H54 (cell line): ENCODE measurements at places on chromosomes 11 and 22.

- no peak for DNase-seq
Measured at GRCh38 chr11:109148669-109149068, 273.3 kb upstream of the C11orf87 start.

DNA sequence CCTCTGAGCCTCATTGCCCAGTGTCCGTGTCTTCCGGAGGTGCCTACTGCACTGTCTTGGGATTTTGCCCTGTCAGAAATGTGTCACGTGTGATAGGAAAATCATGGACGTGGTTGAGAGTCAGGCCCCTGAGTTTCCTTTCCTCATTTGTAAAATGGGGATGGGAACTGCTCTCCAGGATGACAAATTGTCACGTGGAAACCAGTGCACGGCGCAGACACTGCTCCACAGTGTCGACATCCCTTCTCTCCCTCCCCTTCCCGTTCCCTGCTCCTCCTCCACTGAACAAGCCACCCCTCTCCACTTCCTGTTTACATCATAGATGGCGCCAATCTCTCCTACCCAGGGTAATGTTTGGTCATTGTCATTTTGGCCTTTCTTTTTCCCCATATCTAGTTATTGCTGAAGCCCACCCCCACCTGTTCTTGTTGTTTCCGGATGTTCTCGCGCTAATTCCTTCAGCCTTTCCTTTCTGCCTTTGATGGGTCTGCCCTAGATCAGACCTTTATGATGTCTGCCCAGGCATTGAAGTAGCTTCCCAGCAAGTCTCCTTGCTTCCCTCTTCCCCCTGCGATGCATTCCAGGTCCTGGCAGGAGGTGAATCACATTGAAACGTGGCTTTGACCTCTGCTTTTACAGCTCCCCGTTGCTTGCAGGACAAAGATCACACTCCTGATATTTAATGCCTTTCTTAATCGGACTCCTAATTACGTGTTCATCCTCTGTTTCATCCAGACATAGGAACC lies 91.8 kb downstream of the TBC1D22A start:
- no peak for DNase-seq

DNA sequence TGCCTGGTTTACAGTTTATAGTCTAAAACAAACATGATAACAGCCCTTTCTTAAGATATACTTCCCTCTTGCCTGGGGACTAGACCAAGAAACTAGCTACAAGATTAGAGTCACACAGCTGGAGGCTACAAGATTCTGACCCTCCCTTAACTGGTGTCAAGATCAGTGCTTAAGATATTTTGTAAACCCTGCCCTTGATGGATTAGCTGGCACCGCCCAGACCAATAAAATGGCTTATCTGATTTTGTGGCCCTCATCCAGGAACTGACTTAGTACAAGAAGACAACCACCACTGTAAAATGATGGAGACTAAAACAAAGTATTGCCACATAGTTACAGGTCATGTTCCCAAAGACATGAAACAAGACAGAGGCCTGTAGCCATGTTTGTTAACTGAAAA lies 53.4 kb downstream of the FAM181B start:
- no peak for DNase-seq

DNA sequence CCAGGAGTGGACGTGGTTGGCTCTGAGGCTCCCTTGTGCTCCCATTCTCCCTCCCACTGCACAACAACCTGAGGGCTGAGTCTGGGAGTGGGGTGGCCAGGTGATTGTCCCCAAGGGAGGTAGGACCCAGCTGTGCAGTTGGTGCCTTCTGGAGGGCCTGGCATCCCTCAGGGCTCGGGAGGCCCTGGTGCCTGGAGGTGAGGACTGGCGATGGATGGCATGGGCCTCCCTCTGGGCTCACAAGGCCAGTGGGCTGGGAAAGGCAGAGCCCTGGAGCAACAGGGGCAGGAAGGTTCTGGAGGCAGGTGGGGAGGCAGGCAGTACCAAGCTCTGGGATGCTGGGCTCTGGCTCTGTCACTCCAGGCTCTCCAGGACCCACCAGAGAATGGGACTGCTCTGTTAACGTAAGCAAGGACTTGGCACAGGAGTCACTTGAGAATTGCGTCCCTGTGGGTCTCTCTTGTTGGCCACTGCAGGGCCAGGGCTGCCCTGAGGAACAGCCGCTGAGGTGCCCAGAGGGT lies 114.2 kb downstream of the KCNQ1OT1 start:
- no peak for DNase-seq

DNA sequence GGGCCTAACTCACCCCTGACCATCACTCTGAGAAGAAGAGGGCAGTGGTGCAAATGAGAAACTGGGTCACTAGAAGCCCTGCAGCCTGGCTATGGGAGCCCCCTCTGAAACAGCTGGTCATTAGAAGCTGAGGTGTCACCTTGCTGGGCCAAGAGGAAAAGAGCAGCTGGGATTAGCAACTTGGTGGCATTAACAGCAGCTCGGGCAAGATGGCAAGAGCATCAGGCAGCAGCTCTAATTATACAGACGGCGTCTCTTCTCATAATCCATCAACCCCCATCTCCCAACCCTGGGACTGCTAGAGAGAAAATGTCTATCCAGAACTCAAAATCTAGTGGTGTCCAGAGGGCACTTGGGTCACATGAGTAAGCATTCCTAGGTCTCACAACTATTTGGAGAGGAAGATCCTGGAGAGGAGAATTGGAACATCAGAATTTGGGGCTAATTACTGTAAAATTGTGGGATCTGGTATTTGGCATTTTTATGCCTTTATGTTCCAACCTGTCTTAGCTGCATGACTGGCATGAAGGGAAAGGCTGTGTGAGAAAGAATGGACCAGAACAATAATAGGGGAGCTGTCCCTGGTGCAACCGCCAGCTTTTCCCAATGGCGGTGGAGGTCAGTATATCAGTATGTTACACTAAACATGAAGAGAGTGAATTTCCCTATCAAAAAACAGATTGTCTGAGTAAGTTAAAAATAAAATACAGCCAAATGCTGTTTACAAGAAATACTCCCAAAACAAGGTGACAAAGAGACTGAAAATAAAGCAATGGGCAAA lies 7.6 kb upstream of the LMO1 start:
- DNase-seq = no peak

DNA sequence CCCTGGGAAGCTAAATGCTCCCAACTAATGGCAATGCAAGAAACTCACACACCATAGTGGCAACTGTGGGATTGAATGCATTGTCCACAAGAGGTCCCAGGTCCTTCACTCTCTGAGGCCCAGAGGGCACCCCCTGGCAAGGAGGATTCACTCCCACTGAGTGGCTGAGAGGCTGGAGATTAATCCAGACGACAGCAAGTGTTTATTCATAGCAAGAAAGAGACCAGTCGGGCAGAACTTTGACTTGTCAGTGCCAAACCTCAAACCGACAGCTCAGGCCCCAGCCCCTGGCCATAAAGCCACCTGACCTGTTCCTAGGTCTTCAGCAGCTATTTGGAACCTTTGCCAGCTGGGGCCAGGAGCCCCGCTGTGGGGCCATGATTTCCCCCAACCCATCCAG lies 54.5 kb upstream of the MPEG1 start:
- no peak for DNase-seq

GRCh38 chr11:116109228-116109627 lies 605.0 kb upstream of the CADM1 start:
- peak; percentile 59 for DNase-seq

- no peak for DNase-seq
Measured at GRCh38 chr11:112759418-112759817, 201.8 kb upstream of the NCAM1 start.

- DNase-seq = no peak
Measured at GRCh38 chr22:21697021-21697771, 31.4 kb downstream of the PPIL2 start.

DNA sequence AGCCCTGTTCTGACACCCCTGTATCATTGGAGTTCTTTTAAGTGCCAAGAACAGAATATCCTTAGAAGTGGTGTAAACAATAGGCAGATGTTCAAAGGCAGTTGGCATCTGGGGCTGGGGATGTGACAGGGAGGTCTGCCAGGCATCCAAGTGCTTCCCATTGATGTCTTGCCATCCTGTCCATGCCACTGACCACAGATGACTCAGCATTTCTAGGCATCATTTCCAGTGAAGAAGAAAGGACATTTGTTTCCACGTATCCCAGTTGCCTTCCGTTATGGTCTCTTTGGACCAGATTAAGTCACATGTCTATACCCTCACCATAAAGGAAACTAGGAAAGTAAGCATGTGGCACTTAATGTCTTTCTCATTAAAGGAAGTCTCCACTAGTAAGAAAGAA lies 76.7 kb upstream of the BARX2 start:
- no peak for DNase-seq

- DNase-seq = no peak
Measured at GRCh38 chr11:119803726-119804294, 74.8 kb upstream of the NECTIN1 start.

DNA sequence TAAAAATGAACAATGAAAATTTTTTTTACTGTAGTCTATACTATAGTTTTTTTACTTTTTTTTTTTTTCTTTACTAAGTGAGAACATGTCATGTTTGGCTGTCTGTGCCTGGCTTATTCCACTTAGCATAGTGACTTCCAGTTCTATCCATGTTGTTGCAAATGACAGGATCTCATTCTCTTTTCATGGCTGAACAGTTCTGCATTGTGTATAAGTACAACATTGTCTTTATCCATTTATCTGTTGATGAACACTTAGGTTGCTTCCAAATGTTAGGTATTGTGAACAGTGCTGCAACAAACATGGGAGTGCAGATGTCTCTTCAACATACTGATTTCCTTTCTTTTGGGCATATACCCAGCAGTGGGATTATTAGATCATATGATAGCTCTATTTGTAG lies 88.1 kb upstream of the CCDC90B start:
- DNase-seq = no peak

GRCh38 chr11:121070951-121071845 lies 29.8 kb upstream of the TECTA start:
- DNase-seq = no peak

GRCh38 chr11:128720522-128720985 lies 26.7 kb downstream of the FLI1 start:
- DNase-seq = no peak

- DNase-seq = no peak
Measured at GRCh38 chr11:127275774-127276173, 275.2 kb upstream of the KIRREL3 start.

- no peak for DNase-seq
Measured at GRCh38 chr11:71265559-71266092, 13.2 kb upstream of the SHANK2 start.

- DNase-seq = no peak
Measured at GRCh38 chr11:19327280-19327679, 86.5 kb upstream of the E2F8 start.

GRCh38 chr22:25126510-25126909 lies 73.1 kb upstream of the CRYBB3 start:
- no peak for DNase-seq

GRCh38 chr22:49328118-49328475 lies 499.6 kb downstream of the BRD1 start:
- no peak for DNase-seq

GRCh38 chr11:68213135-68213515 lies at the start of gene KMT5B:
TSS of gene KMT5B (minus strand) at chr11:68213296. CDS start at chr11:68190076, 23,220 bp downstream.
- no peak for DNase-seq

- no peak for DNase-seq
Measured at GRCh38 chr22:43894122-43894521, 2.3 kb upstream of the PNPLA5 start.

- no peak for DNase-seq
Measured at GRCh38 chr11:62552485-62553079, 6.0 kb upstream of the AHNAK start.

- no peak for DNase-seq
Measured at GRCh38 chr11:115672999-115673411, 168.8 kb upstream of the CADM1 start.

- no peak for DNase-seq
Measured at GRCh38 chr11:109267293-109268095, 154.5 kb upstream of the C11orf87 start.

DNA sequence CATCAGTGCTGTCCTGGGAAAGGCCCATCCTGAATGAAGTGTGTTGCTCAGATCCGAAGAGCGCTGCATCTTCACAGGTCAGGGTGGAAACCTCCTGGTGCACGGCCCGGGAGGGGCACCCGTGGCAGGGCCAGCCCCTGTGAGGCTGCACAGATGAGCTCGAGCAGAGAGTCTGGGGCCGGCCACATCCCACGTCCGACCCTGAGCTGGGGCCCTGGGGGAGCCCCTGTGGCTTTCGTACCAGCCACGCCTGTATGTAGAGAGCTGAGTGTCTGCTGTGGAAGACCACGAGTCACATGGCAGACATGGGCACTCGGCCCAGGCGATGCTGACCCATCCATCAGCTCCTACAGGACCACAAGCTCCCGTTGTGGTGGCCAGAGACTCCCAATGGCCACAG lies 24.9 kb upstream of the SEPTIN5 start:
- DNase-seq = no peak

DNA sequence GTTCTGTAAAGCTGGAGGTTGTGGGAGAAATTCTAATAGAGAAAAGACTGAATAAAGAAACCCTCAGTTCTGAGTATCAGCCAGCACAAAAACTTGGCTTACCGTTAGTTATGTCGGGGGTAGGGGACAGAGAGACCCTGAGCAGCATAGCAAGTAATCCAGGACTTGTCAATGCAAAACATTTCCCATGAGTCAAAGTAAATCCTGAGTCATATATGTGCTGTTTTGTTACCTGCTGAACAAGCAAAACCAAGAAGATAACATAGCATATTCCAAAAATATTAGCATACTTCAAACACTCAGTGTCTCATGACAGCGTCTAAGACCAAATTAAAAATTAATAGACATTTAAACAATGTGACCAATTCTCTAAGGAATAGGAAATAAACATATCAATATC lies 75.1 kb upstream of the LUZP2 start:
- no peak for DNase-seq

- DNase-seq = no peak
Measured at GRCh38 chr22:22785316-22786065, 102.1 kb upstream of the IGLL5 start.

GRCh38 chr11:118238929-118239328 lies 13.2 kb downstream of the MPZL3 start:
- DNase-seq = no peak

GRCh38 chr11:32940865-32941264 lies 48.3 kb downstream of the QSER1 start:
- DNase-seq = no peak

- DNase-seq = no peak
Measured at GRCh38 chr11:126357969-126358762, 2.7 kb downstream of the ST3GAL4 start.

DNA sequence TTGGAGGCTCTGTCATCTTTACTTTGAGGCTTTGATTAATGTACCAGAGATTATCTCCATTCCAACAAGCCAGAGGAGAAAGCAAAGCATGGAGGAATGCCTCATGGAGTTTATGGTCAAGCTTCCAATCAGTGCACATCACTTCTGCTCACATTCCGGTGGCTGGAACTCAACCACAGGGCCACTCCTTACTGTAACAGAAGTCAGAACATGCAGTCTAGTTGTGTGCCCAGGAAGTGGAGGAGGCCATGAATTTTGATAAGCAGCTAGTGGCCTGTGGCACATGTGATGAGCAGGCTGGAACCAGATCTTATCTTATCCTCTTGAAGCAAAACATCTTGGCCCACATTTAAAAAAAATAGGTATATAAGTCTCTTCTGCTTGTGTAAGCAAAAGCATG lies 258.9 kb upstream of the ARHGAP20 start:
- DNase-seq = no peak

DNA sequence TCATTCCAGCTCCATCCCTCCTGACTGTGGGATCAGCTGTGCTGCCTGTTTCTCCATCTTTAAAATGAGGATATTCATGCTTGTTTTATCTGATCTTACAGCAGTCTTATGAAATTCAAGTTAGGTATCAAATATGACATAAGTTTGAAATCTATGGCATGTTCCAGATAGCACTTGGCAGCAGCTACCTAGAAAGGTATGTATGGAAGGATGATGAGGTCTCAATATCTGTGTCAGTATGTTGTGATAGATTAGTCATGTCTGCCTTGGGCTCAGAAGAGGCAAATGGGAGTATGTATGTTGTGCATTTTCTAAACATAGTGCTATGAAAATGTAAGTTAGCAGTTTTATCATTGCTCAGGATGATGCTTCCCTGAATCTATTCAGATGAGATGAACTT lies 122.1 kb downstream of the NAV2 start:
- no peak for DNase-seq
